ENCODE measurements at places on chromosomes 1 and 21.

- no peaks in the 10 kb centered on the region for H3K36me3 ChIP-seq
- peaks cover 39% of the 10 kb centered on the region for H3K27me3 ChIP-seq
- H3K4me3 ChIP-seq, result no peak overlapping the region
Observed at GRCh38 chr1:229411434-229412055, 22.3 kb downstream of the ACTA1 start.

DNA sequence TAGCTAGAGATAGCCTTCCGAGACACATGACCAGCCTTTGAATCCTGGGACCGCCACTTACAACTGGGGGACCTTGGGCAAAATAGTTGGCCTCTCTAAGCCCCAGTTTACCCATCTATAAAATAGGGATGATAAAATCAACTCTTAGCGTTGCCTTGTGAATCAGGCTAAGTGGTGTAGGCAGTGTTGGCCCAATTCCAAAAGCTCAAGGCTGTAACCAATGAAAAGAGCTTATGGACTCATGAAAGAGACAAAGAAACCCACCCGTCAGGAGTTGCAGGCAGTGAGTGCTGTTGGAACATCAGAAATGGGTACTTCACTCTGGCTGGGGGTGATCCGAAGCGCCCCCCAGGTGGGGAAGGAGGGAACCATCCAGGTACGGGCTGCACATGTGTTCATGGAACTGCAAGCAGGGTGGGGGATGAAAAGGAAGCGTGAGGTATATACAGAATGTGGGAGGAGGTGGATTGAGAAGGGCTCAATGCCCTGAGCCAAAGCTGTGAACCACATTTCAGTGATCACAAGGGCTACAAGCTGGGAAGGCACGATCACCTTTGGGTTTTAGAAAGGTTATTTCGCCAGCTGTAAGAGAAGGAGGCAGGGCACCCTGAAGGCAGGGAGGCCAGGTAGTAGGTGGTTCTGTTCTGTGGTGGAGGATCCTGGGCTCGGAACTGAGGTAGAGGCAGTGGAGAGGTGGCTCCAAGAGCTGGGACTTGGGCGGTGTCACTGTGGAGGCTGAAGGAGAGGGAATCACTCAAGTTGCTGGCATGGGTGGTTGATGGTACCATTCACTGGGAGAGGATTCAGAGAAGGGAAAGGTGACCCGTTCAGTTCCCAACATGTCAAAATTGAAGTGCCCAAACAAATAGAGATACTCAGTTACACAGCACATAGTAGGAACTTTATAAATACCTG is 11.4 kb upstream of the KIAA1614 start:
- H3K27me3 ChIP-seq, result no peaks in the 10 kb centered on the region
- H3K4me1 ChIP-seq, result no peaks in the 10 kb centered on the region
- DNase-seq, result no peak
- no peak overlapping the region for H3K4me3 ChIP-seq
- H3K27ac ChIP-seq, result no peak overlapping the region
- H3K36me3 ChIP-seq, result no peaks in the 10 kb centered on the region

- peaks cover 8% of the 10 kb centered on the region for H3K36me3 ChIP-seq
- no peaks in the 10 kb centered on the region for H3K27me3 ChIP-seq
- H3K4me1 ChIP-seq, result no peaks in the 10 kb centered on the region
- no peak for DNase-seq
- H3K27ac ChIP-seq, result no peak overlapping the region
Observed at GRCh38 chr1:3594706-3595377, 16.5 kb downstream of the MEGF6 start.

- peak overlapping the region; percentile 99 for H3K27ac ChIP-seq
- DNase-seq, result no peak
- H3K4me3 ChIP-seq, result no peak overlapping the region
- no peaks in the 10 kb centered on the region for H3K27me3 ChIP-seq
- peaks cover 18% of the 10 kb centered on the region for H3K4me1 ChIP-seq
- H3K36me3 ChIP-seq, result no peaks in the 10 kb centered on the region
Observed at GRCh38 chr1:200671235-200671786, 1.6 kb upstream of the DDX59 start.

DNA sequence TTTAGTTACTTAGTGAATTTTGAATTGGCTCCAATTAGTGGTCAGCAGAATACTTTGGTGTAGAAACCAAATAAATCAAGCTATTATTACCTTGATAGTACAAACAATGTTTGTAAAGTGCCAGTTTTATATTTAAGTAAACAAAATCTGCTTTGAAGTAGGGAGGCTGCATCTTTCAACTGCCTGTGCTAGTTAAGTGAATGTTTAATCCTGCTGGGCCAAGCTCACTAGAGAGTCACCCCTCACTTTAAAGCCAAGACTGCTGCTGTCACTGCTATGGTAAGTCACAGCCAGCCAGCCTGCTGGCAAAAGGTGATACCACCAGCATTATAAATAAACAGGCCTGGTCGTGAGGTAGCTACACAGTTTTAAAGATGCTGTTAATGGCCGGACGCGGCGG is 10.3 kb upstream of the CFAP126 start:
- no peaks in the 10 kb centered on the region for H3K36me3 ChIP-seq
- H3K4me1 ChIP-seq, result peaks cover 5% of the 10 kb centered on the region
- no peak for DNase-seq
- H3K27me3 ChIP-seq, result no peaks in the 10 kb centered on the region

GRCh38 chr1:37764414-37764825 is 500 bp downstream of the EPHA10 start:
- H3K4me1 ChIP-seq, result no peaks in the 10 kb centered on the region
- no peak overlapping the region for H3K27ac ChIP-seq
- no peaks in the 10 kb centered on the region for H3K36me3 ChIP-seq
- H3K27me3 ChIP-seq, result peaks cover 93% of the 10 kb centered on the region
- H3K4me3 ChIP-seq, result no peak overlapping the region

DNA sequence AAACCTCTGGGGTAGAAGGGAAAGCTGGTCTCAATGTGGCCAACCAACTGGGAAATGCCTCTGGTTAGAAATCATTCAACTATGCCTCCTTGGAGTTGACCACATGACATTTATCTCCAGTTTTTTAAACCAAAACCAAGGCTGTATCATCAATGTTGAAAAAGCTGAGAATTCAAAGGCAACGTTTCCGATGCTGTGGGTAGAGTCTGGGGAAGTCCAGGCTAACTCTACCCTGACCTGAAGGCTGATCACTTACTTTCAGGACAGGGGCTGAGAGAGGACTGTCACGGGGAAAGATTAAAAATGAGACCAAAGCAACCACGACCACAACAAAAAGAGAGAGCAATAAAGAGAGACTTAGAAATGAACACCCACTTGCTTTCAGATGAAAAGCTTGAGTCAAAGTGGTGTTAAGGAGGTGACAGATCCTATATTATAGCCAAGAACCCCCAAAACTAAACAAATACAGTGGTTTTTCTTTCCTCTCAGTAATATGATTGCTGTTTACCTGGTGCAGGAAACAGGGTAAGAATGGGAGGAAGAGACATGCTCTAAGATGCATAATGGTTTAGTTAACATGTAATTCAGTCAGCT is 90.8 kb upstream of the TNFSF4 start:
- H3K4me3 ChIP-seq, result no peak overlapping the region
- H3K36me3 ChIP-seq, result no peaks in the 10 kb centered on the region
- no peak overlapping the region for H3K27ac ChIP-seq
- DNase-seq, result no peak
- no peaks in the 10 kb centered on the region for H3K4me1 ChIP-seq

GRCh38 chr1:155831279-155831976 is 25.6 kb downstream of the GON4L start:
- no peak overlapping the region for H3K4me3 ChIP-seq
- peaks cover 8% of the 10 kb centered on the region for H3K4me1 ChIP-seq
- no peaks in the 10 kb centered on the region for H3K27me3 ChIP-seq
- DNase-seq, result no peak
- no peak overlapping the region for H3K27ac ChIP-seq
- H3K36me3 ChIP-seq, result peaks cover 10% of the 10 kb centered on the region

DNA sequence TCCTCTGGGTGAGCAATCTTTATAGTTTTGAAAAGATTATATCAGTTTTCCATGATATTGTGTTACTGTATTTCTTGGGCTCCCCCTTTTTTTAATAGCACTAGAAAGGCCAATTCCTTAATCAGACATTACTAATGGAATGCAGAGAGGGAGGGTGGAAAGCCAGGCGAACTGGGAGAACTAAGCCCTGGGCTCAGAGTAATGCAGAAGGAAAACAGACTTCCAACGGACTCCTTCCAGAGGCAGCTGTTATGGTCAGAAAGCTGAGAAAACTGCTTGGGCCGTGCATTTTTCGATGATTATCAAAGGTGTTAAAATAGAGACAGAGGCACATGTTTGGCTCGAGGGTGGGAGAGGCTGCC is 206.3 kb downstream of the FOXD2 start:
- H3K27ac ChIP-seq, result no peak overlapping the region
- no peaks in the 10 kb centered on the region for H3K36me3 ChIP-seq
- no peak for DNase-seq
- H3K4me1 ChIP-seq, result no peaks in the 10 kb centered on the region
- no peak overlapping the region for H3K4me3 ChIP-seq

- no peak overlapping the region for H3K27ac ChIP-seq
- no peak for DNase-seq
- no peak overlapping the region for H3K4me3 ChIP-seq
- H3K4me1 ChIP-seq, result no peaks in the 10 kb centered on the region
- H3K36me3 ChIP-seq, result no peaks in the 10 kb centered on the region
Observed at GRCh38 chr1:31731049-31731565, 27.3 kb upstream of the COL16A1 start.

DNA sequence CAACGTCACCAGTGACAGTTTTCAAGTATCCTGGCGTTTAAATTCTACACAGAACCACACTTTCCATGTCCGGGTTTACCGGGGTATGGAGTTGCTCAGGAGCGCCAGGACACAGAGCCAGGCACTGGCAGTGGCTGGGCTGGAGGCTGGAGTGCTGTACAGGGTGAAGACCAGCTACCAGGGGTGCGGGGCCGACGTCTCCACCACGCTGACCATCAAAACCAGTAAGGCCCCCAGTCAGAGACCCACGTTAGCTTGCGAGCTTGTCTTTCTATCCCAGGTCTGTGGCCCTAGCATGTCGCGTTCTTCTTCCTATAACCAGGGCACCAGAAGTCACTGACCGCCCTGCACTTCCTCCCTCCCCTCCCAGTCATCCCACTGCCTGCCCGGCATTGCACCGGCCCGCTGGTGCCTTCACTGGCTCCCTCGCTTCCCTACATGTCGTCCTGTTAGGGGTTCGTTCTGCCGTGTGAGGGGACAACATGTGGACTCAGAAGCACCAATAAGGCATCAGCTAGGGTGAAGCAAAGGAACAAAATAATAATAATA is 27.9 kb downstream of the UMODL1 start:
- H3K4me3 ChIP-seq, result no peak overlapping the region
- H3K36me3 ChIP-seq, result no peaks in the 10 kb centered on the region
- H3K27me3 ChIP-seq, result no peaks in the 10 kb centered on the region
- no peak overlapping the region for H3K27ac ChIP-seq

DNA sequence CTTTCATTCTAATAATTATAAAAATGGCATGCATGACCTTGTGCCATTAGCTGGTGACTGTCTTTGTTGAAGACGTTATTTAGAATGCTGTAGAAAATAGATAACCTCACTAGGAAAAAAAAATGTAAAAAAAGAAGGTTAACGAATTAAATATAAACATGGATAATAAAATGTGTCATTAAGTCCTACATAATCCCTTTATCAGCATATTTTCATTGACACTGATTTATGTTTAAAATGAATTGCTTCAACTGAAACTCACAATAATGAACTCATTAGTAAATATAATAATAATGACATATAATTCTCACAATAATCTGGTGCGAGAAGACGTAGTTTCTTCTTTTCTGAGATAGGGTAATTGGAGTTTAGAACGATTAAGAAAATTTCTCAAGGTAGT is 4.7 kb downstream of the TMPRSS15 start:
- no peaks in the 10 kb centered on the region for H3K4me1 ChIP-seq
- H3K4me3 ChIP-seq, result no peak overlapping the region
- DNase-seq, result no peak
- H3K36me3 ChIP-seq, result no peaks in the 10 kb centered on the region

GRCh38 chr1:10724052-10724494 is 72.4 kb downstream of the CASZ1 start:
- H3K4me1 ChIP-seq, result no peaks in the 10 kb centered on the region
- H3K4me3 ChIP-seq, result no peak overlapping the region
- DNase-seq, result no peak
- no peaks in the 10 kb centered on the region for H3K36me3 ChIP-seq
- no peaks in the 10 kb centered on the region for H3K27me3 ChIP-seq

- peaks cover 5% of the 10 kb centered on the region for H3K4me1 ChIP-seq
- no peak overlapping the region for H3K27ac ChIP-seq
- no peak for DNase-seq
- H3K36me3 ChIP-seq, result no peaks in the 10 kb centered on the region
Observed at GRCh38 chr1:54453022-54453421, 46.8 kb upstream of the SSBP3 start.

DNA sequence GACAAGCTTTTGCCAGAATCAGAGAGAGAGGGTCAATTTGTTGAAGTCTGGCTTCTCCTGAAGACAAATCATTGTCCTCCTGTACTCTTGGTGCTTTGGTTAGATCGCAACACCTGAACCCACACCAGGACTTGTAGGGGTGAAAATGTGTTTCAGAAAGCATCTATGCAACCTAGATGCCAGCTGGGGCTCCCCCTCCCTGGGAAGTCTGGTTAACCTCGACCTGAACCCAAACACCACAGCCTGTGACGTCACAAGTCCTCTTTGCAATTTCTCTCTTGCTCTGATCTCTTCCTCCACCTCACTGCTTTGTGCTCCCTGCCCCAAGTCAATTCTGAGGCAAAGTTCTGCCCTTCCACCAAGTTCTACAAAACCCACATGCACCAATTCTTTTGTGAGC is 42.8 kb upstream of the USP24 start:
- DNase-seq, result peak; percentile 40
- no peak overlapping the region for H3K4me3 ChIP-seq
- H3K36me3 ChIP-seq, result no peaks in the 10 kb centered on the region
- no peak overlapping the region for H3K27ac ChIP-seq

GRCh38 chr1:30773722-30774358 is 16.3 kb upstream of the LAPTM5 start:
- H3K27ac ChIP-seq, result no peak overlapping the region
- no peaks in the 10 kb centered on the region for H3K27me3 ChIP-seq
- no peak overlapping the region for H3K4me3 ChIP-seq
- H3K36me3 ChIP-seq, result no peaks in the 10 kb centered on the region

DNA sequence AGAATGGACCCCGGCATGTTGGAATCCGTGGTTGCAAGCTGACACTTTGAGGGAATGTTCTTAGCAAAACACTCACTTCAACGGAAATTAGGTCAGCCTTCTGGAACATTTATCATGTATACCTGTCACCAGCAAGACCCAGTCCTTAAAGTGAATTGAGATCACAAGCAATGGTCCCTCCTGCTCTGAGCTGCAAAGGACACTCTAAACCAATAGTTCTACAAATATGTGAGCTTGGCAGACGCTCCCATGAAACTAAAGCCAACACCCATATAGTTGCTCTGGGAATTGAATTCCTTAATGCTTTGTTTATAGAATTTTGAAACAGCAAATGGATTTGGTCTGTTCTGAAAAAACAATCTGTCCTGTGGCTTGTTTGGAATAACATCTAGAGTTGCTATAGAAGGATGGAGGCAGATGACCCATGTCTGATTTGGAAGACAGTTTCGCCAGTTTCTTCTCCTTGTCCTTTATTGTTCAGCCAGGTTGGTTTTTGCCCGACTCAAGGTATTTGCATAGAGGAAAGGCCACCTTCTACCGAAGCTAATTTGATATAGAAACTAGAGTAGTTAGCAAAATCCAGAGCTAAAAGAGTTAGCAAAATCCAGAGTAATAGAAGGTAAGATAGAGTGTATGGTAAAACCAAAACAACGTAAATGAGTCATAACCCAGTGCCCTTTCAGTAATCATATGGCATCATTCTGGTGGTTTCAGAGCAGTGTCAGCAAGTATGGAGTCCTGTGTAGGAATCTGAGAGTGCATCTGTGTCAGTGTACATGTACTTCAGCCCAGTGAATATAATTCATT is 236.2 kb downstream of the NFIA start:
- no peaks in the 10 kb centered on the region for H3K27me3 ChIP-seq
- no peak overlapping the region for H3K4me3 ChIP-seq
- H3K27ac ChIP-seq, result no peak overlapping the region
- peaks cover 15% of the 10 kb centered on the region for H3K4me1 ChIP-seq
